ENCODE measurements at places on chromosomes 2 and 18. TPM values are rescaled to one million over a fixed set of nuclear protein-coding genes. Genes with fewer than 3 reads are reported as not detected.

Gene IL36A
- polyA plus RNA-seq: not detected

Gene NYAP2
- not detected for polyA plus RNA-seq

Gene SMAD4
- 85.8 TPM for polyA plus RNA-seq

Gene BARD1
- polyA plus RNA-seq: 6.6 TPM

Gene UGT1A10
- polyA plus RNA-seq: not detected

Gene RANBP2
- polyA plus RNA-seq: 16.2 TPM

Gene DSG1
- not detected for polyA plus RNA-seq

Gene ANKRD44
- polyA plus RNA-seq: 12.4 TPM

Gene ITGA4
- 17.6 TPM for polyA plus RNA-seq

Gene NOTO
- polyA plus RNA-seq: not detected

Gene SERPINB7
- 149 TPM for polyA plus RNA-seq

Gene ZNF385B
- polyA plus RNA-seq: 0.22 TPM

Gene RAB6D
- polyA plus RNA-seq: not detected

Gene TRAPPC12
- 30.5 TPM for polyA plus RNA-seq

Gene DRC1
- polyA plus RNA-seq: 0.05 TPM

Gene PAX8
- polyA plus RNA-seq: 1.1 TPM

Gene ID2
- polyA plus RNA-seq: 242 TPM

Gene CRACDL
- not detected for polyA plus RNA-seq

Gene ANKRD62
- polyA plus RNA-seq: not detected

Gene TACR1
- polyA plus RNA-seq: 0.07 TPM

Gene YIPF4
- 15.6 TPM for polyA plus RNA-seq

Gene TMEM178A
- polyA plus RNA-seq: 2.0 TPM

Gene LYG1
- 0.70 TPM for polyA plus RNA-seq

Gene TMEM150A
- polyA plus RNA-seq: 11.4 TPM

Gene COL3A1
- 1,450 TPM for polyA plus RNA-seq

Gene PFN4
- 0.65 TPM for polyA plus RNA-seq

Gene IL18R1
- polyA plus RNA-seq: not detected

Gene HOXD12
- not detected for polyA plus RNA-seq

Gene PLEKHH2
- 2.2 TPM for polyA plus RNA-seq

Gene FTCDNL1
- 0.29 TPM for polyA plus RNA-seq

Gene RFX8
- polyA plus RNA-seq: 2.1 TPM

Gene PROM2
- polyA plus RNA-seq: 0.50 TPM

Gene ADD2
- not detected for polyA plus RNA-seq

Gene NCKAP5
- polyA plus RNA-seq: 2.1 TPM

Gene LBH
- polyA plus RNA-seq: 115 TPM

Gene TGIF1
- 64.8 TPM for polyA plus RNA-seq

Gene TMEM169
- 0.10 TPM for polyA plus RNA-seq

Gene CDH7
- polyA plus RNA-seq: not detected

All from BJ (cell line).